ENCODE measurements at places on chromosomes 6 and 20.

DNA sequence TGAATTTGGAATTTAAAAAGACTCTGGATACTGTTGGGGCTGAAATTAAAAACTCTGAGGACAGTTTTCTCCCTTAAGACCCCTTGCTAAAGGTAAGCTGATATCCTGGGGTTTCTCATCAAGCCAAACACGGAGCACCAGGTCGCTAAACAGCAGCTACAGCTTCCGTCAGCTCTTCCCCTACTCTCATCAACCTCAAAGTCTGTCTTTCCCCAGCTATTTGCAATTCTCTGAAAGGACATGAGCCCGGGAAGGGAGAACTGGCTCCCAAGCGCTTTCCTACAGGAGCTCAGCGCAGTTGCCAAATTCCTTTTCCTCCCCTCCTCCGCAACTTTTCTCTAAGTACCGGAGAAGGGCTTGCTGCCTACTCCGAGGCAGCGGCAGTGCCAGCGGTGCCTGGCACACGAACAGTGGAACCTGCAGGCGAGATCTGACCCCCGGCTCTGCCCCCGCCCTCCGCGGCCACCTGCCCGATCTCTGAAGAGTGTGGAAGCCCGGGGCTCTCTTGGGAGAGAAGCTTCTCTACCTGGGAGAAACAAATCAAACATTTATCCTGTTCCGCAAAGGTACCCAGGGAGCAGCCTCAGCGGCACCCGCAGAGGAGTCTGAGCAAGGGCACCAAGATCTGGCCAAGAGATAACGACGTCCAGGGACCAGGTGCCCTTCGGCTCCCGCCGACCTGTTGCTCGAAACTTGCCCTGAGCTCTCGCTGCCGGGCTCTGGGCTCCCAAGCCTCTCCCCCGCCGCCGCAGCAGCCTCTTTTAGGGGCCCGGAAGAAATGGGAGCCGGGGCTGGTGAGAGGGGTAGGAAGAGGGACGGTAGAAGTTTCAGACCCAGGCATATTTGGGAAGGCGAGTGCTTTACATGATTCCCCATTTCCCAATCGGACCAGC is 2.2 kb downstream of the CBLN4 start:
- DNase-seq, result peak; percentile 28

GRCh38 chr20:52953020-52953419 is 19.1 kb upstream of the TSHZ2 start:
- DNase-seq, result no peak

DNA sequence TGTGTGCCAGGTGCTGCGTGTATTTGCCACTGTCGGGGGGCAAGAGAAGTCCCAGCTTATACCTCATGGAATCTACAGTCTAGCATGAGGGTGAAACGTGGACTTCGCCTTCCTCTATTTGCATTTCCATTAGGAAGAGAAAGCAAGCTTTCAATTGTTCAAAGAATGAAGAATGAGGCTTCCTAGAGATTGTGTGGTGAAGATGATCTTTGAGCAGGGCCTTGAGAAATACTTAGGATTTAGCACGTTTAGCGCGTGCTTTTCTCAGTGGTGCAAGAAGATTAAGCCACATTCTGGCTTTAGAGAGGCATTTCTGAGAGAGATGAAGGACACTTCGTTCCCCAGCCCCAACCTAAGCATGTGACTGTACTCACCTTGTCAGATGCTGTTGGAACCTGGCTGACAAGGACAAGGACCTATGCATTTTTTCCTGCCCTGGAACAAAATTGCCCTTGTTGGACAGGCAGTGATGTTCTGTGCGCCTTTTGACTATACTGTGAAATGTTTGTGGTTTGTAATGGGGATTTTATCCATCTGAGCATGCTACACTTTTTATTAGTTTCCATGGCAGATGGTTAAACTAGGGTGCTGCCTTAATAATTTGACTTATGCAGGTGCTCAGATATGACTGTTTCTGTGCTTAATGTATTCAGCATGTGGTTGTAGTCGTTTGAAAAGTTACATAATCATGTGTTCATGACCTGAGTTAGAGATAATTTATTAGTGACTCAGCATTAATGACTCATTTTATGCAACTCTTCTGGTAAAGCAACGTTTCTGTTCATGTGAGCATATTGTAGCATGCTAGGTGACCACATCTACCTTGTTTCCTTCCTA is 10.7 kb downstream of the TULP4 start:
- DNase-seq, result no peak

DNA sequence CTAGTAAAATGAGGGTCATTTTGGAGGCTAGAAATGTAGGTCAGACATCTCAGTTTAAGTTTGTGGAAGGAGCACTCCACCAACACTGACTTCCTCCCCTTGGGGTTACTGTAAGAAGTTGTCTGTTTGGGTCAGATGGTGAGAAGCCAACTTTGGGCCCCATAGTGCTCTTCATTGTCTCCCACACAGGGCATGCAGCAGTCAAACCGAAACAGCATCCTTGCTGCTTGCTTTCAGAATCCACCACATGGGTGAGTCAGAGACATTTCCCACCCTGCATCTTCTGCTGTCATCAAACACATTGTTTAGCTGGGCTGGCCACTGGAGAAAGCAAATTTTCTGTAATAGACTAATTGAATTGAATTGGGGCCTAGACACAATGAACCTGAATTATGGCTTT is 16.8 kb downstream of the IL17F start:
- no peak for DNase-seq

- no peak for DNase-seq
These were observed 86.5 kb upstream of the SCP2D1 start for GRCh38 chr20:18727032-18727508.

DNA sequence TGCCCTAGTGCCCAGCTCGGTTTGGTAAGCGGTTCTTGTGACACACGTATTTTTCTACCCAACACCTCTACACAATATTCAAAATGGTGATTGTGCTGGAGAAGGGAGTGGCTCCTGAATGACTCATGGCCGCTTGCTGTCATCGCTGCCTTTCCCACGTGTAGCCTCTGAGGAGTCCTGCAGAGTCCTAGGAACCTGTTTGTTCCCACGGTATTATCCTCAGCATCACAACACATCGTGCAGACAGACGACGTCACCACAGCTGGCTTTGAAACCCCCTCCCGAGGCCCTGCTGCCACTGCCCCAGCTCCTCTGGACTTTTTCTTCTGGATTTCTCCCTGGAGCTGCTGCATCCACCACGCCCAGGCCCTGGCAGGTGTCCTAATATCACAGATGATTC is 353.5 kb downstream of the SMOC2 start:
- no peak for DNase-seq

DNA sequence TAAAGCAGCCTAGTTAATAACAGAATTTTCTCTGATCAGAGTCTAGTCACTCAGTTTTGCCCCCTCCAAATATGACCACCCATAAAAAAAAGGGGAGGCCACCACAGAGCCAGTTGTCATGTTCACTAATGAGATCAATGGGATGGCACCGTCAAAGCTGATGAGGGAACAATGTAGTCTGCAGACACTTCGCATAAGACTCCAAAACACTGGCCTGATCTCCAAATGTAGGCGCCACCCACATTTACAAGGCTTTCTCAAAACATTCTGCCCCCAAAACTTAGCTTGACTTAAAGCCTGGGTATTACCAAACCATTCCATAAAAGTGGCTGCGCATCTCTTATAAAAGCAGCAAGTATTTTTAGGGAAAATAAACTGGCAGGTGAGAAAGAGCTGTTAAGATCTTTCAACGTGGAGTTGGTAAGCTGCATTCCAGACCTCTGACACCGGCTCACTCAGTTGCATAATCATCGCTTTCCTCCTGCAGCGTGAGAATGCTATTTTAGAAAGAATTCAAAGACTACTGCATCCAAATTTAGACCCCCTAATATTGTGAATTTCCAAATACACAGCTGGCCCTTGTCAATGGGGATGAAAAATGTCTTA is 59.3 kb downstream of the TBC1D7 start:
- DNase-seq, result peak; percentile 48

DNA sequence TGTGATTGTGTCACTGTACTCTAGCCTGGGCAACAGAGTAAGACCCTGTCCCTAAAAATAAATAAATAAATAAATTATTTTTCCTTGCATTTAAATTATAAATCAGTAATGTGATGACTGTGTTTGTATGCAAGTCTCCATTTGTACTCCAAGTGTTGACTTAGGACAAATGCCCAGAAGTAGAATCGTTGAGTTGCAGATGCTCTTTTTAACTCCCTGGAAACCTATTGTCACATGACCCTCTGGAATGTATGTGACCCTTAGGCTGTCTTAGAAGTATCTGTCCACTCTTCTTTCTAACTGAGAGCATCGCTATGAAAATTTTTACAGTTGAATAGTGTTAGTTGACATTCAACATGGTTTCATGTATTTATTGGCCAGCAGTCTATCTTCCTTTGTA is 18.8 kb downstream of the OR2A4 start:
- DNase-seq, result no peak

DNA sequence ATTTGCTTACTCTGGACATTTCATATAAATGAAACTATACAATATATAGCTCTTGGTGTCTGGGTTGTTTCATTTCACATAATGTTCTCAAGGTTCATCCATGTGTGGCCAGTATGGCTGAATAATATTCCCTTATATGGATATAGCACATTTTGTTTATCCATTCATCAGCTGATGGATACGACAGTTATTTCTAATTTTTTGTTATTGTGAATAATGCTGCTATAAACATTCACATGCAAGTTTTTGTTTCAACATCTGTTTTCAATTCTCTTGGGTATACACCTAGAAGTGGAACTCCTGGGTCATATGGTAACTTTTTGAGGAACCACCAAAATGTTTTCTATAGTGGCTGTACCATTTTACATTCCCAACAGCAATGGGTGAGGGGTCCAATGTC is 101.1 kb downstream of the CDK19 start:
- DNase-seq, result no peak

GRCh38 chr6:105485456-105485855 is 82.6 kb upstream of the PREP start:
- peak; percentile 17 for DNase-seq

GRCh38 chr6:77548190-77548589 is 84.9 kb upstream of the HTR1B start:
- no peak for DNase-seq
